ENCODE measurements at places on chromosomes 7 and 10. TPM values are rescaled to one million over a fixed set of nuclear protein-coding genes. Genes with fewer than 3 reads are reported as not detected.

GRCh38 chr7:156780724-156781455 is 112.1 kb downstream of the LMBR1 start:
- H3K27ac ChIP-seq, result no peak overlapping the region
- no peak overlapping the region for H3K4me3 ChIP-seq
- H3K36me3 ChIP-seq, result no peaks in the 10 kb centered on the region
- no peaks in the 10 kb centered on the region for H3K4me1 ChIP-seq
- DNase-seq, result no peak

- H3K4me3 ChIP-seq, result peak within 1 kb of the TSS; percentile 79
- H3K36me3 ChIP-seq, result no peaks in the 10 kb centered on the region
- no peaks in the 10 kb centered on the region for H3K4me1 ChIP-seq
- DNase-seq, result peak; percentile 90
- peak within 1 kb of the TSS; percentile 83 for H3K27ac ChIP-seq
These were observed at the start of gene PRKG1 for GRCh38 chr10:51074238-51075028. PRKG1 (plus strand) TSS chr10:51074487.

FFAR4 gene
- 0.16 TPM for total RNA-seq

GRCh38 chr7:94004024-94004951 is at the start of gene BET1:
BET1 (minus strand) TSS chr7:94004355; CDS start chr7:94004216, 139 bp downstream.
- H3K27me3 ChIP-seq, result no peaks in the 10 kb centered on the region
- H3K4me1 ChIP-seq, result no peaks in the 10 kb centered on the region
- peak; percentile 97 for DNase-seq
- H3K36me3 ChIP-seq, result no peaks in the 10 kb centered on the region

ANKIB1 gene
- total RNA-seq, result 71.0 TPM

GRCh38 chr10:13890233-13891127 is 303.7 kb downstream of the PRPF18 start:
- no peaks in the 10 kb centered on the region for H3K36me3 ChIP-seq
- peak overlapping the region; percentile 72 for H3K27ac ChIP-seq
- peak overlapping the region; percentile 81 for H3K4me3 ChIP-seq
- no peaks in the 10 kb centered on the region for H3K27me3 ChIP-seq

VWDE gene
- total RNA-seq, result 0.55 TPM

DNA sequence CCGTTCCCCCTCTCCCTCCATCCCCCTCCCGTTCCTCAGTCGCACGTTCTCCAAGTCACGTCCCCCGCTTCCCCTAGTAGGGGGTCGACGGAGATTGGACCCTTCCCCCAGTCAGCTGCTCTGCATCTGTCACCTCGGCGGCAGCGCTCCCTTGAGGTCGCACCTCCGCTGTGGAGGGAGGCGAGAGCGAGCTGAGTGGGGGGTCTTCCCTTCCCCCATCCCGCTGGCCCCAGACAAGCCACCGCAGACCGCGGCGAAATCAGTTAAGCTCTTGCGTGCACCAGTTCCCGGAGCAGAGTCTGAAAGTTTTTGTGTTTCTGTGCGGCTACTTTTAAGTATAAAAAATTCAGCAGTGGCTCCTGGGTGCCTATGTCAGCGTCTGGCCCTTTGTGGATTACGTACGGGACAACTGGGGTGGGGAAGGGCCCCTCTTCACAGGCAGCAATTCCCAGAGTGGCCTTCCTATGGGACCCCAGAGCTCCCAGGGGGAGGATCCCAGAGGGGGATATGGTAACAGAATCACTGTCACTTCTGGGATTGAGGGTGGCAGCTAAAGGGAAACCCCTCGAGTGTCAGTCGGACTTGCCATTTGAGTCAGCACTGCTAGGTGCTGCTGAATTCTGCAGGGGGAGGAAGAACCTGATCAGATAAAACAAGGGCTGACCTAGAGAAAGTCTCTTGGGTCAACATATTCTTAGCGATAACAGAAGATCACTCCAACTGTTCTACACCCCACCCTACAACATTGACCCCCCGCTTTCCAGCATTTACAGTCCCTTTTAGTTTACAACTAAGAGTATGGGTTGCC is 12.5 kb upstream of the DDIT4 start:
- peak overlapping the region; percentile 42 for H3K4me3 ChIP-seq
- peak overlapping the region; percentile 57 for H3K27ac ChIP-seq
- H3K36me3 ChIP-seq, result no peaks in the 10 kb centered on the region
- DNase-seq, result peak; percentile 80
- no peaks in the 10 kb centered on the region for H3K27me3 ChIP-seq

ARHGAP22 gene
- total RNA-seq, result 29.1 TPM

DNA sequence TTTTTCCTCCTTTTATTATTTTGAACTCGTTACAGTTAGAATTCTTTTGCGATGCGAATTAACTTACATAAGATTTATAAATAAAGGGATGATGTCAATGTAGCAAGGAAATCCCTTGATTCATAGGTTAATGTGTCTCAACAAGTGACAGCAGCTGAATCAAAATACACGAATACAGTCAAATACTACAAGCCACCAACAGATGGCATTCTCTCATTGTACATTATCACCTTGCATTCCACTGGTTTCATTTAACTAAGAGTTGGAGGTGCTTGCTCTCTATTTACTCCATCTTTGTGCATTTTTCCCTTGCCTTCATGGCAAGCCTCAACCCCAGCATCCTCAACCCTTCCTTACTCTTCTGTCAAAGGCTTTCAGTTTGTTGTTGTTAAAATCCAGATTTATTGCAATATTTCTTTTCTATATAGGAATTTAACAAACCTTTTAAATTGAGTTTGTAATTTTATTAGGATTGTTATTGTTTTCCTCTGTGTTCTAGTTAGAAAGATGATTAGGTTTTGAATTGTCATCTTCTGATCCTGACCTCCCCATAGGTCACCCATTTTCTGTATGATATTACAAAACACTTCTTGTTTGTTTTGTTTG is 78.3 kb downstream of the SLC25A40 start:
- H3K27me3 ChIP-seq, result no peaks in the 10 kb centered on the region
- DNase-seq, result no peak

DNA sequence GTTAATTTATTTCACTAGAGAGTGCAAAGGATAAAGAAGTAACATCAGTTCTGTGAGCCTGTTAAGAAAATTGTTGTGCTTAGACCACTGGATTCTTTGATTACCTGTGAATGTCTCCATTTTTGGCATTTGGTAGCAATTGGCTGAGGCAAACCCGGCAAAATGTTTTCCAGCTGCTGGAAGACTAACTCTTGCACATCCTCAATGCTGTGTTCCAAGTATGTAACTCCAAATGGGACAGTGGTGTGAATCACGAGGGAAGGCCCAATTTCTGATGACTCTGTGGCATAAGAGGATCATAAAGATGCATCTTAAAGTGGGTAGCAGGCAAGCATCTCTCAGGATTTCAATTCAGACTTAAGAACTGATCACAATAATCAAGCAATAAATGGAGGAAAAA is 268.8 kb downstream of the RNLS start:
- no peaks in the 10 kb centered on the region for H3K36me3 ChIP-seq
- no peaks in the 10 kb centered on the region for H3K4me1 ChIP-seq
- DNase-seq, result no peak
- no peak overlapping the region for H3K27ac ChIP-seq
- H3K4me3 ChIP-seq, result no peak overlapping the region
- H3K27me3 ChIP-seq, result no peaks in the 10 kb centered on the region

OR2A12 gene
- not detected for total RNA-seq

DNA sequence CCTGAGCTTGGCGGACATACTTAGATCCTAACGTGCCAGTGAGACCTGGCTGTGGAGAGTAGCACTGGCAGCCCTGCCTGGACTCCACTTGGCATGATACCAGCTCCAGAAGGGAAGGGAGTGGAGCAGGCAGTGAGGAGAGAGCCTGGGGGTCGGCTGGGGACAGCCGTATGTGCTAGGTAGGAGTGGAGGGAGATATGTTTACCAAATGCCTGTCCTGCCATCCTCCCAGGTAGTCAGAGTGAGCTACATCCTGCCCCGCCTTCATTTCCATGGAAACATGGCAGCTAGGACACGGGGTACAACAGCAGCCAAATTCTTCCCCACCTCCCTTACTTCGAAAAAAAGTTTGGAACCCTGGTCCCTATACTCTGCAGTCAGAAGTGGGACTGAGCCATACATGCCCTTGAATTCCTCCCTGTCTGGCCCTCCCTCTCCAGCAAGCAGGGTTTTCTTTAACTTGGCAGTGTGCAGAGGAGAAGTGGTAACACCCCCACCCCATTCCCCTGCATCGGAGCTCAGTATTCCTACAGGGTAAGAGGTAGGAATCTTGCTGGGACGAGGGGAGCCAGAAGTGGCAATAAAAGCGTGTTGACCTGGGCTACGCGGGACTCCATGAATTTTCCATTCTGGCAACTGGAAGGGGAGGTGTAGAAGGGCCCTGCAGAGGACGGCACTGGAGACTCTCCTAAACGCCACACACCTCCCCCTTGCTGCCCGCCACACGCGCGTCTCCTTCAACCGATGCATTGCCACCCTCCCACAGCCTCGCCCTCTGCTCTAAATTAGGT is 20.0 kb upstream of the SMO start:
- H3K27me3 ChIP-seq, result no peaks in the 10 kb centered on the region
- no peak overlapping the region for H3K4me3 ChIP-seq
- no peak overlapping the region for H3K27ac ChIP-seq
- no peaks in the 10 kb centered on the region for H3K36me3 ChIP-seq
- H3K4me1 ChIP-seq, result no peaks in the 10 kb centered on the region

DNA sequence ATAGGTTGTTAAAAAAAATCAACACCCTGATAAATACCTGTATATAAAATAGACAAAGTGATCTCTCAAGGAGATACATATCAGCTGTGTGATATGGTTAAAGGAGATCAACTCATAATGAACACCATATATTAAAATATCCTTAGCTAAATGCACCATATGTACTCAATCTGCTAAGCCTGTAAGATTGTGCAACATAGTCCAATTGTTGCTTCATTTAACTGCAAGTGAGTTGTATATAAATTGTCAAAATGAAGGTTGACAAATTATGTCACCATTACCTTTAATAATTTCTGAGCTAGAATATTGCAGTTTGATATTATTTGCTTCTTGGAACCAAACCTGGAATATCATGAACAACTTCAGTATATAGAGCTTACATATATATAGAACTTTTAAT is 283.7 kb downstream of the MALRD1 start:
- H3K4me1 ChIP-seq, result no peaks in the 10 kb centered on the region
- DNase-seq, result no peak
- no peaks in the 10 kb centered on the region for H3K27me3 ChIP-seq
- no peaks in the 10 kb centered on the region for H3K36me3 ChIP-seq
- H3K4me3 ChIP-seq, result no peak overlapping the region
- no peak overlapping the region for H3K27ac ChIP-seq

DNA sequence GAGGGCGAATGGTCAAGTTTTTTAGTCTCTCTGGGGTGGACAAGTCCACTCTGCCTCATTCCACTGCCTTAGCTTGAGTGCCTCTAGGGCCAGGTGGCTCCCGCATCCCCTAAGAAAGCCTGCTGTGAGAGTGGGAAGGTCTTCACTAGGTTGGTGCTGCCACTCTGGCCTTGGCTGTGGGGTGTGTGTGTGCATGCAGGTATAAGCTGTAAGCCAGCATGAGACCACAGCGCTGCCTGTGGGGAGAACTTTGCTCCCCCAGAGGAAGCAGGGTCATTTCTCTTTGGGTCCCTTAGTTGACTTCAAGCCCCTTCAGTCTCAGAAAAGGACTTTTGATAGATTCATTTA is 25.5 kb upstream of the PCBD1 start:
- no peak overlapping the region for H3K27ac ChIP-seq
- no peaks in the 10 kb centered on the region for H3K4me1 ChIP-seq
- no peaks in the 10 kb centered on the region for H3K27me3 ChIP-seq
- no peak overlapping the region for H3K4me3 ChIP-seq
